GM23338 (cell line): ENCODE measurements at places on chromosomes 4 and X. TPM values are rescaled to one million over a fixed set of nuclear protein-coding genes. Genes with fewer than 3 reads are reported as not detected.
A peak's percentile ranks its signal among the peaks of the same experiment; 100 is the strongest.

DNA sequence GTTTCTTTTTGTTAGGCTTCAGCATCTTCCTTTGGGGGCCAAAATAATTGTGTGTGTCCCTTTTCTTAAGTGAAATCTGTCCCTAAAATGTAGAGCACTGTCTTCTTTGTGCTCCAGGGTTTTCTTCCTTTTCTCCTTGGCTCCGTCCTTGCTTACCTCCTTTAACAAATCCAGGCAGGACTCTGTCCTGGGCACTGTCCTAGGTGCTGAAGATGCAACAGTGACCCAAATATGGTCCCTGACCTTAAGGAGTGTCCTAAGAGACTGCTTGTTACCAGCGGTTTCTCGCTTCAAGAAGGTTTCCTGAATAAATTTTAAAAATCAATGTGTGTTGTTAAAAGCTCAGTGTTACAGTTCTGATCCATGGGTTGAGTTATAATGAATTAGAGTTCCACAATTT is 471.8 kb downstream of the KCNIP4 start:
- DNase-seq: peak; percentile 85

DNA sequence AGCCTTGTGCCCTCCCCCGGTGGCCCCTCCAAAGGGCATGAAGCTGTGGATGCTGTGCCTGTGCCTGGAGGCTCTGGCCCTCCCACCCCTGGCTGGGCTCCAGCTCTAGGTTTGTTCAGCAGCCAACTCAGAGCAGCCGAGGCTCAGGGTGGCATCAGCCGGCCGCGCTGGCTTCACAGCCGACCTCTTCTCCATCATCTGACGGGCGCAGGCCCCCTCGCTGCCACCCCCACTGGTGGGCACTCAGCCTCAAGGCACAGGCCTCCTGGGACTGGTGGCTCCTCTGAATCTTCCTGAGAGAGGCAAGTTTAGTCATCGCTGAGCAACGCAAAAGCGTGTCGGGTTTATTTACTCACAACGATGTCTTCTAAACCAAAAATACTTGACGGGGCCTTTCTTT is 46.0 kb downstream of the PCGF3 start:
- DNase-seq: no peak

DNA sequence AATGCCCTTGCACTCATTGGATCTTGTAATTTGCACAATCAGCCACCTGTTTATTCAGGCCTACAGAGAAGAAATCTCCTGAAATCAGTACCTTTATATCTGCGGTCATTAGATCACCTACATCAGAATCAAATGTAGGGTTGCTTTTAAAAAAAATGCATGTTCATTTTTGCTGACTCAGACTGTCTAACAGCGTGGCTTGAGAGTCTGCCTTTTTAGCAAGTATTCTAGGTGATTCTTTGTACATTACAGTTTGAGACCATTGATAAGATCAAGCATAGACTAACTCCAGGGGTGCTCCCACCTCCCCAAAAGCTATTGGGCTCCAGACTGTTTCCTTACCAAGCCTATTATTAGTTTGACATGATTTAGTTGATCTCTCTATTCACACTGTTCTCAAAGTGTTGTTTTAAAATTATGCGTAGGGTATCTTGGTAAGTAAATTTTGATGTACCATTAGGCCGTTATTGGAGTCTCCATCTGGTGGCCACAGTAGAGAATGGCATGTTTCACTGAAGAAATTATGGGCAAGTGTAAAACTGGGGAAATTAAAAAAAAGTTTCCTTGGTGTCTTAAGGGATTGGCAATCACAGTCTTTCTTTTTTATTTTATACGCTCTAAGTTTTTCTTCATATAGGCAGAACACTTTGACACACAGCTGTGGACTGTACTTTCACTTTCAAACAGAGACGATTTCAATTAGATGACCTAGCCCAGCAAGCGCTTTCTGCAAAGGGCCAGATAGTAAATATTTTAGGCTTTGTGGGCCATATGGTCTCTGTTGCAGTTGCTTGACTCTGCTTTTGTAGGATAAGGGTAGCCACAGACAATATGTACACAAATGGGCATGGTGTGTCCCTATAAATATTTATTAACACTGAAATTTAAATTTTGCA is 33.7 kb upstream of the MSL3 start:
- peak; percentile 21 for DNase-seq

GRCh38 chr4:187108845-187109244 is 385.2 kb upstream of the FAT1 start:
- no peak for DNase-seq

Gene XG
- total RNA-seq: 0.28 and 0.97 TPM in 2 replicates

- DNase-seq: peak; percentile 17
Measured at GRCh38 chr4:153781280-153781679, 7.6 kb downstream of the SFRP2 start.
